ENCODE measurements at places on chromosomes 6 and 20.
A peak's percentile ranks its signal among the peaks of the same experiment; 100 is the strongest.

DNA sequence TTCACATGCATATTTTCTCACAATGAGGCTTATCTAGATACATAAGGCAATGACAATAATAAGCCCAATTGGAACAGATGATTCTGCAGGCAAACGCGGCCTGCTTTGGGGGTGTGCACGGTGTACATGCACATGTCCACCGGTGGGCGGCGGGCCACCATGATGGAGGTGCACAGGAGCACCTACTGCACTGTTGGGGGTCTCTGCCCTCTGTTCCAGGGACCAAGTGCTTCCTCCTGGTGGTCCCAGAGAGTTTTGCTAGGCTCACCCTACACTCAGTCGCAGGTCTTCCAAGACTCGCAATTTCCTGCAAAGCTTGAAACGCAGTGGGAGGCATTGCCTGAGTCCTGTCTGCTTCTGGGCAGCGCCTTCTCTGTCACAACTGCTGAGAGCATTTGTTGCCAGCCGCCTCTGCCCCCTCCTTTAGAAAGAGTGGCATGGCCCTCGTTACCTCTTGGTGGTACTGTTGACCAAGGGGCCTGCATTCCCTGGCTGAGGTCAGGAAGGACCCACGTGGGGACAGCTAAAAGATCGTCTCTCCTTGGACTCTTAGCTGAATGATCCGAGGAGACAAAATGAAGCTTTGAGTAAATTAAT, 135.3 kb downstream of the ERMARD start:
- DNase-seq, result no peak

DNA sequence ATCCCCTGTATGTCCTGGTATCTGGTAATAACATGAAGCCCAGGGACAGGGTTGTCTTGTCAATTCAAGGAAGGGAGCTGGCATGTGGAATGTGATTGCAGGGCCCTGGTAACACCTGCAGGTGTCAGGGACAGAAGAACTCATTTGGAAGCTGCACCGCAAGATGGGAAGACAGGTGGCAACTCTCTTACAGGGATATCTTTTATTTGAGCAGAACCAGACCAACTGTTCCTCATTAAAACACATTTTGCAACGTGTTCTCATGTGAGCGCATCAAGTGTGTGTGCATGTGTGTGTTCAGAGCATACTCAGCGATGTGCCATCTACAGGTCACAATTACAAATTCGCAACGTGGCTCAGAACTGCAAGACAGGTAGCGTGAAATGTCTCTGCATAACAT, 370.9 kb upstream of the SOX4 start:
- DNase-seq, result no peak

GRCh38 chr6:63790334-63790733, 154.7 kb downstream of the PHF3 start:
- no peak for DNase-seq

- no peak for DNase-seq
These were observed 30.1 kb upstream of the EIF2S2 start for GRCh38 chr20:34142121-34142520.

GRCh38 chr6:115360602-115361325, 699.9 kb downstream of the FRK start:
- DNase-seq, result no peak

DNA sequence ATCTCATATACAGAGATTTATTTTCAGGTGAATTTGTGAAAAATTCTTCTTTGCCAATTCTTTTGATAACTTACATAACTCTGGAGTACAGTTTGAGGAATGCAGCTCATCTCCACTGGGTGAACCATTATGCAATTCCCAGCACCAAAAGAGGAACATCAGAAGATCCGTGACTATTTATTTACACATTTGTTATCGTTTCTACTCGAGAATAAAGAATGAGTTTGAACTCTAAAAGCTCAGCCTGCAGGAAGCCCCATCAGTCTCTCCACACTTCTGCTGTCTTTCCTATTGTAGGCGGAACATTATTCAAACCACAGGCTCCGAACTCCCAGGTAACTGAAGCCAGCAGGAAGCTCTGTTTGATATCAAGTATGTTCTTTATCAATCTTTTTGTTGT, 95.9 kb upstream of the IFNGR1 start:
- DNase-seq, result peak; percentile 63

DNA sequence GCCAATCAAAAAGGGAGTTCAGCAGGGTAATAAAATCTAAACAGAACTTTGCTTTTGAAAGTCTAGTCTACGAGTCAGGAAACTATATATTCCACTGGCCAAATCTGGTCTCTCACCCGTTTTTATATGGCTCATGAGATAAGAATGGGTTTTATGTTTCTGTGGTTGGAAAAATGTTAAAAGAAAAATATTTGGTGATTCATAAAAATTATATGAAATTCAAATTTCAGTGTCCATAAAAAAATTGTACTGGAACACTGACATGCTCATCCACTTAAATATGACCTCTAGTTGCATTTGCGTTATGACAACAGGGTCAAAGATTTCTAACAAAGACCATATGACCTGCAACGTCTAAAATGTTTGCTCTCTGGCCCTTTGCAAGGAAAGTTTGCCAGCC, 22.3 kb upstream of the LAMP5 start:
- no peak for DNase-seq

DNA sequence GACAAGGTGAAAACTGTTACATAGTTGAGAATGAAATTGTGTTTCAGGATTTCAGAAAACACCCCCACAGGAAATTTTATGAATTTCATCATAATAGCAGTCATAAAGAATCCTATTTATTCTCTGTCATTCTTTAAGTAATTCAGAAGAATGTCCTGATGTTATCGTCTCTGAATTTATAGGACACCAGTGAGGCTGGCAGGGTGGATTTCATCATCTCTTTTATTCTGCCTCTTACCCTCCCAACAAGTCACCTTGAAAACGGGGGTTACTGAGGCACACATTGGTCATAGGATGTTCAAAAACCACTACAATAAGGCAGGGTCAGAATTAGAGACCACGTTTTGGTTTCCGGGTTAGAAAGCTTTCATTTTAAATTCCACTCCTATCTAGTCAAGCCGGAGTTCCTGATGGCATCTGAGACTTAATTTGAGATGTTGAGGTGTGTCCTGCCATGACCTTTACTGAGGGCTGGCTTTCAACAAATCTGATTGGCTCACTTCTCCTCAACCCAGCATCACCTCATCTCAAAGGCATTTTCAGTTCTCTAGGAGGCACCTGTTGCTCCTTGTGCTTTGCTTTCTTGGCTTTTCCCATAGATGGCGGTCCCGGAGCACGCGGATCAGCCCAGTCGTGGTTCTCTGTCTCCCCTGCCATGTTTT, 230.6 kb upstream of the SUPT3H start:
- DNase-seq, result no peak

- no peak for DNase-seq
These were observed 6.0 kb upstream of the RAB22A start for GRCh38 chr20:58303547-58303946.

GRCh38 chr6:111220383-111221031, 133.2 kb downstream of the SLC16A10 start:
- no peak for DNase-seq

GRCh38 chr20:29079769-29080690, 2177.4 kb upstream of the DEFB115 start:
- peak; percentile 31 for DNase-seq

Data from suppressor macrophage (primary cell).